Suppressor macrophage treated with lipopolysaccharide for 1 hour (primary cell): ENCODE measurements at places on chromosomes 12 and 14.

DNA sequence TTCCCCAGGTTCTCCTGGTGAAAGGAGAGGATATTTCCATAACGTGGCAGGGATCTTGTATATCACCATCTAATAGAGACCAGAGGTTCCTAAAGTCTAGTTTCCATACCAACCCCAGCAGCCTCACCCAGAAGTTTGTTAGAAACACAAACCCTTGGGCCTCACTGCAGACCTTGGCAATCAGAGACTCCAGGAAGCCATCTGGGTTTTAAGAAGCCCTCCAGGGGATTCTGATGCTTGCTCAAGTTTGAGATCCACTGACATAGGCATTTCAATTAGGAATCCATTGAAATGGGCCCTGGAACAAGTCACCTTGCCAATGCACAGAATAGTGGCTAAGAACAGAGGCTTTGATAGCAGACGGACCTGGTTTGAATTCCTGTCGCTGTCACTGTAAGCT, 2.2 kb upstream of the CMKLR1 start:
- no peak for DNase-seq

DNA sequence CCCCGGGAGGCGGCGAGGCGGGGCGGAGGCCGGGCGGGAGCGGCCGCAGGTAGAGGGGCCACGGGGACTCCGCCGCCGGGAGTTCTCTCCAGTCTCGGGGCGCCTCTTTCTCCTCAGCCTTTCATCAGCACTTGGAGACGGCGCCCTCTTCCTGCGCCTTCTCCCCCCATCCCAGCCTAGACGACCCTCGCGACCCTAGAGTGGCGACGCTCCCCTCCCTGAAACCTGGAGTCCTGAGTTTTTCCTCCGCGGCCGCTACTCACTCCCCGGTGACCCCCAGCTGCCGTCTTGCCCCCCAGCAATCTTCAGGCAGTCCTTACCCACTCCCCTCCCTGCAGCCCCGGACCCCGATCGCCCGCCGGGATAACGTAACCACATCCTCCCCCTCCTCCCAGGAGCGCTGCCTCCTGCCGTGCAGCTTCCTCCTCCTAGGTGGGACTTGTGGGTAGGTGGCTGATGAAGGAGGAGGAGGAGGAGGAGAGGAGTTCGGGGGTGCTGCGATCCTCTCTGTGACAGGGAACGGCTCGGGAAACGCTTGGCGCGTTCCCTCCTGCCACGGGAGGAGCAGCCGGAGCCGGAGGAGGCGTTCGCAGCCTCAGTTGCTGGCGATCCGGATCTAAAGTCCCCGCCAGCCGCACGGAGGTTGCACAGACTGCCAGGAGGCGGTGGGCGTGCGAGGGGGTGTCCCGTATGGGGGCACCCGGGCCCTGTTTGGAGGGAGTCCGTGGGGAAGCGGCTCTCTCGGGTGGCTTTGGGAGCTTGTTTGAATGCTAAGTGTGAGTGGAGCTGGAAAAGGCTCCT, 891 bp downstream of the PLEKHA5 start:
- DNase-seq, result peak; percentile 30

DNA sequence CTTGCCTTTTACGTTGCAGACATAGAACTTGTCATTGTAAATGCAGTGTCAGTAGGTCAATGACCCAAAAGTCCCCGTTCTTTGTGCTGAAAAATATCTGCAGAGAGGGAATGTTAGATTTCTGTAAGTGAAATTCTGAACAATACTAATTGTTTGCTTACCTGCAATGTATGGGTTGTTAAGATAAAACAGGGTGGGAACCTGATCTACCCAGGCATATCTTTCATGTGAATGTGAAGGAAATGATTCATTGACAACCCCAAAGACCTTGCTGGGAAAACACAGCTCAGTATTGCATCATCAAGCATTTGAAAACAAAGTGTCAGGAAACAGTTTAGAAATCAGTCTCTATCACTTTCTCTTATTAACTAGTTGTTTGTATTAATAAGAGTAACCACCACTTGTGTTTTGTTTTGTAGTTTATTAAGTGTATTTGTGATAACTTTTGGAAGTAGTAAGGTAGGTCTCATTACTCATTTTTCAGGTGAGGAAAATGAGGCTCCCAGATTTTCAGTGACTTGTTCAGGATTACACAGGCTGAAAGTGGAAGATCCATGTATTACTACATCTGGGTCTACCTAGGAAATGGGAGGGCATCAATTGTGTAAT, 57.9 kb upstream of the SLC38A2 start:
- peak; percentile 60 for DNase-seq

DNA sequence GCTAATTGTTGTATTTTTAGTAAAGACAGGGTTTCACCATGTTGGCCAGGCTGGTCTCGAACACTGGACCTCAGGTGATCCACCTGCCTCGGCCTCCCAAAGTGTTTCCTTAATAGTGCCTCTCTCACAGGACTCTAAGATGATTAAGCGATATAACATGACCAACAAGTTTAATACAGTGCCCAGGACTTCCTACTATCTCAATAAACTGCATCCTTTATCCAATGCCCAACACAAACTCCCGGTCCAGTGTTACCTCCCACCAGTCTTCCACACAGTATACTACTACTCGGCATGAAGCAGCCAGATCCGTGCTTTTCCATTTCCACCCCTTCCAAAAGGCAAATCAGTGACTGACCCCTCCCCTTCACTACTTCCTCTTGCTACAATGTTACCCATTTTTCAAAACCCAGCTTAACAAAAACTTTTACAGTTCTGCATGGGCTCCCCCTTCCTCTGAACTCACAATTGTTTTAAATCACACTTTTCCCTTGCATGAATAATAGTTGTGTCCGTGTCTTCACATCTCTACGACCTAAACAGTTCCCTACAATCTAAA, 900 bp downstream of the NOP2 start:
- DNase-seq, result peak; percentile 44

DNA sequence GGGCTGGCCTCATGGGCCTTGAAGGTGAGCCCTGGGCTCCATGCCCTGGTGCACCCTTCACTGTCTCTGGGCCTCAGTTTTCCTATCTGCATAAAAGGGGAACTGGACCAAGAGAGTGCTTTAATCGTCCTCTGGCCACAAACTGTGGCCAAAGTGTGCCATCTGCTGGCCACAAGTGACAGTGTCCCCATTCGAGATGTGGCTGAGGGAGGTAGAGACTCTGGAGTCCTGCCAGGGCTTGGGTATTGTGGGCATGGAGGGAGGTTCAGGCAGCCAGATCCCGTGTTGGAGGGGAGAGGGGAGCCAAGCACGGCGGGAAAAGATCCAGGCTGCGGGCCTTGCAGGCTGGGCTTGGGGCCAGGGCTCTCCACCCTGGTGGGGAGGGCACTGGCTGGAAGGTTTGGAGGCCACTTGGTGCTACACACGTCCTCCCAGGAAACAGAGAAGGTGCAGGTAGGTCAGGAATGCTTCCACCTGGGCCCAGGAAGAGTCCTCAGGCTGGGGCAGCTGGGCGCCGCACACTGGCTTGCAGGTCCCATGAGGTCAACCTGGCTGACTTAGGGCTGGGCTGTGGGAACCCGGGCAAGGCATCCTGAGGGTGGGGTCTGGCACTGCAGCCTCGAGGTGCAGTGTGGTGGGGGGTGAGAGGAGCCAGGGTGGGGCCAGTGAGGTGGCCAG, 7.3 kb upstream of the KIF26A start:
- DNase-seq, result peak; percentile 72

DNA sequence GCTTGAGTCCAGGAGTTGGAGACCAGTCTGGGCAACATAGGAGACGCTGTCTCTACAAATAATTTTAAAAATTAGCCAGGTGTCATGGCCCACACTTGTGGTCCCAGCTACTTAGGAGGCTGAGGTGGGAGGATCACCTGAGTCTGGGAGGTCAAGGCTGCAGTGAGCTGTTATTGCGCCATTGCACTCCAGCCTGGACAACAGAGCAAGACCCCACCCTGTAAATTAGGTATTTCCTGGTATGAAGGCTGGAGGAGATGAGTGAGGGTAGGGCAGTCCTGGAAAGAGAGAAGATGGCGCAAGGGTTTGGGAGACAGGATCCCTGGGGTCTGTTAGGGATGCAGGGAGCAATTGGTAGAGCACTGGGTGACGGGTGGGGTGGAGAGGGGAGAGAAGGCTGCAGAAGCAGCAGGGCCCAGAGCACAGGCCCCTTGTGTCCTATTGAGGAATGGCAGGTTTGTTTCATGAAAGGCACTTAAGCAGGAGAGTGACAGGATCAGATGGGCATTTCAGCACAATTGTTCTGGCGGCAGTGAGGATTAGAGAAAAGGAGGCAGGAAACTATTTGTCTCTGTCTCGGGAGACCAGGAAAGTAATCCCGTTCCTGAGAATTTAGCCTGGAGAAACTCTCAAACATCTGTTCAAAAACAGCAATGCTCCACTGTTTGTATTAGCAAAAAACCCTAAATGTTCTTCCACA, 47.2 kb upstream of the KTN1 start:
- no peak for DNase-seq

GRCh38 chr12:20148241-20148640, 220.1 kb upstream of the PDE3A start:
- DNase-seq, result no peak
